ENCODE measurements at places on chromosomes 3 and 15. TPM values are rescaled to one million over a fixed set of nuclear protein-coding genes. Genes with fewer than 3 reads are reported as not detected.

The UROC1 gene
- total RNA-seq = not detected

The GOLGA6L9 gene
- 6.1 TPM for total RNA-seq

The SEMA7A gene
- 4.0 TPM for total RNA-seq

The ACP3 gene
- 57.5 TPM for total RNA-seq

The SYNPR gene
- total RNA-seq = not detected

DNA sequence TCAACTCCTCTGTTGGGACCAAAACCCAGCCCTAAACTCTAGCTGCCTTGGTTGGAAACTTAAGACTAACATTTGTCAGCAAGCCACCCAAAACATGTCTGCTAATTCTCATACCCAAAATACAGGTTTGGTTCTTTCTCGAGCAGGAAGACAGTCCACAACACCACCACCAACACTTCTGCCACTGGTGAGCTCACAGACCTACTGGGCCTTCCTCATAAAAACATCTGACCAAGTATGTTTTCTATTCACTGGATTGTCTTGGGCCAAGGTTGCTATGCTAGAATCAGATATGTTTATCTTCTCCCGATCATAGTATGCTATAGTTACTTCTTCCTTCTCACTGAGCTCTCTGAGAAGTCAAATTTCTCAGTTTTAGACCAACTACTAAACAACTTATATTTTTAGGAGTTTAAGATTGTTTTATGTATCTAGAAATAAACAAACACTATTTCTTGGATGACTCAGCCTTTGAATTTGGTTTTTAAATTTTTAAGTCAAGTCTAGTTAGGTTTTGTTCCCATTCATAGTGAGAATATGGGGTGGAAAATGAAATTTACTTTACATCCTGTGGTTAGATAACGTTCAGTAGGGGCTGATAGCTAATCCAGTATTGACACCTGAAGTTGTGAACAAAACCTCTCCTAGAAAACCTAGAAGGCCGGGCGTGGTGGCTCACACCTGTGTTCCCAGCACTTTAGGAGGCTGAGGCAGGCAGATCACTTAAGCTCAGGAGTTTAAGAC is 360.5 kb downstream of the RSL24D1 start:
- no peak for ATAC-seq

DNA sequence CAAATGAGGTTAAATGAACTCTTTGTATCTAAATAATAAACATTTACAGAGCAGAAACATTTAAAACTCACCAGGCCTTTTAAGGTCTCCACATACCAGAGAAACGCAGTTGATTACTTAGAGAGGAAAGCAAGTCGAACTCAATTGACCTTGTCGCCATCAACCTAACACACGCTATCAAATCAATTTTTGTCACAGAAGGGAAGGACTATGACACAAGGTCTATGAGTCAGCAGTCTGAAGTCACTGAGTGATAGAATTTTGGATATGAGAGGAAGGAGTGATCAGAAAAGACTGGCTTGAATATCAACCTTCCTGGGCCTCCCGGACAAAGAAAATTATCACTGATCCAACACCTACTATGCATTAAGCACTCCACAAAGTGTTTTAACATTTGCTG is 514.4 kb upstream of the ZNF385D start:
- no peak for ATAC-seq

- no peak for ATAC-seq
Measured at GRCh38 chr3:122307094-122307687, 17.9 kb upstream of the CSTA start.

- no peak for ATAC-seq
Measured at GRCh38 chr3:43629741-43630140, 7.9 kb upstream of the ANO10 start.

- no peak for ATAC-seq
Measured at GRCh38 chr3:130760922-130761321, 14.3 kb upstream of the PIK3R4 start.

DNA sequence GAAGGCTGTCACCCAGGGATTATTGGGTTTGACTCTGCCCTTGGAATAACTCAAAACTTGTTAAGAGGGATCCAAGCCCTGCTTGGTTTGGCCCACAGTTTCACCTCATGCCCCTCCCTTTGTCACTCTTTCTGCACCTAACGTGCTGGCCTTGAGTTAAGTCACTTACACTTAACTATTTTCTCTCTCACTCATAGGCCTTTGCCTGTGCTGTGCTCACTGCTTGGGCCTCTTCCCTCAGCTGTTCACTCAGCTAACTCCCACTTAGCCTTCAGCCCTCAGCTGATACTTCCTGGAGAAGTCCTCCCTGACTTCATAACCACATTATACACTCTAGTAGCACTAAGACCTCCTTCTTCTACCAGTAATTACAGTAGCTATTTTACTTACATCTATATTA is 133.3 kb downstream of the CMSS1 start:
- ATAC-seq = no peak

DNA sequence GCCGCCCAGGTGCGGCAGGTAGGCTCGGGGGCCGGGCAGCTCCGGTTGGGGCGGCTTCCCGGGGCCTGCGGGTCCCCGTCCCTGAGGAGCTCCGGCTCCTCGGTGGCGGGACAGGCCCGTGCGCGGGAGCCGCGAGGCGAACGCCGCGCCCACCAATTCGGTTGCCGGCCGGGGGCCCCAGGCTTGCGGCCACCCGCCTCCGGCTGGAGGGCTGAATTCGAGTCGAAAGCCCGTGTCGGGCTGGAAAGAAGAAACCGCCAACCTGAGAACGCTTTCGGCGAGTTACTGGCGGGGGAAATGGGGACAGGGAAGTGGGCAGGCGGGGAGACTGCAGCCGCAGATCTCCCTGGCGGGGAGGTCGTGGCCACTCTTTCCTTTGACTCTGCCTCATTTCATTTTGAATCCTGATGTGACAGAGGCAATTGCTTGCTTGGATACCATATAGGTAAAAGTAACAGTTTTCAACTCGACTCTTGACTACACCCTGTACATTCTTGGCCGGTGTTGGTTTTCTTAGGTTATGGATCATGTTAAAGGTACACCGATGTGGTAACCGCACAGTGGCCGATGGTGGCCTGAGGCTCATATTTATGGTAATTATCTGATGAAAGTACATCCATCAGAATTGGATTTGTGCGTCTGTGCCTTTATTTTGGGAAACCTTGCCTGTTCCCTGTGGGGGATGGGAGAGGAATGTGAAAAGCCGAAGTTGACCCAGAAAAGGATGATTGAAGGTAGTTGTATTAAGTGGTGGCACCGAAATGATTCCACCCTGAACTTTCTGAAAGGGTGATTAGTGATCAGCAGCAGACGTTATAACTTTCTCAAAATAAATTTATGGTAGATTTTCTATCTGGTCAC is 1.7 kb downstream of the B3GNT5 start:
- peak; percentile 6 for ATAC-seq

DNA sequence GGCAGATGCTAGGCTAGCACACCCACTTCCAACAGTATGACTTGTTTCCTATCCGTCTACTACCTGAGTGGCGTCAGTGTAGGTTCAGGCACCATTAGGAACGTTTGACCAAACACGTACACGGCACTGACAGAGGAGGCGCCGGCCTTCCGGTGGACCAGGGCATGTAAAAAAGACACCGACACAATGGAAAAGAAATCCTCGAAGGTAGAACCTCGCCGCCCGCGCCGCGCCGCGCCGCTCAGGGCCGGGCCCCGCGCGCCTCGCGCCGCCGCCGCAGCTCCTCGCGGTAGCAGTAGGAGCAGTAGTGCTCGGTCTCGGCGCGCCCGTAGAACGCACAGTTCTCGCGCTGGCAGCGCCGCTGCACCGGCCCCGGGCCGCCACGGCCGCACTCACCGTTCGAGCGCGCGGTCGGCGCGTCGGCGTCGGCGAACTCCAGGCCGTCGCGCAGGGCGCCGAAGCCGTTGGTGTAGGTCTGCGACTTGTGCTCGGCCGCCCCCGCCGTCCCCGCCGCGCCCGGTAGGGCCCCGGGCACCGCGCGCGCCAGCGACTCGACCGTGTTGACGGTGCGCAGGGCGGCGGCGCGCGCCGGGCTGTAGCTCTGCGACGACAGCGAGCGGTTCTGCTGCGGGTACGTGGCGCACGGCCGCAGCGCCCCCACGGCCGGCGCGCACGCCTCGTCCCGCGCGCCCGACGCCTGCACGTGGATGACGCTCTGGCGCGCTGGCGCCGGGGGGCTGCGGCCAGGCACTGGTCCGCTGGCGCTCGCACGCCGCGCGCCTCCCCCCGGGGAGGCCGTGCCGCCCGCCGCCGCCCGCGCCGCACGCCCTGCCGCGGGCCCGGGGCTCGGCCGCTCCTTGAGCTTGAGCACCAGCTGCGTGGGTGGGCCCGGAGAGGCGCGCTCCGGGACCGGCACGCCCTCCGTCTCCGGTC is 156.7 kb downstream of the KLF13 start:
- ATAC-seq = peak; percentile 38

- no peak for ATAC-seq
Measured at GRCh38 chr15:86911022-86911421, 831.4 kb downstream of the AGBL1 start.

- ATAC-seq = peak; percentile 76
Measured at GRCh38 chr15:89781891-89782618, 5.9 kb downstream of the MESP2 start.

GRCh38 chr3:180961087-180961486 is 28.4 kb downstream of the DNAJC19 start:
- no peak for ATAC-seq

GRCh38 chr3:55795296-55795695 is 308.2 kb upstream of the WNT5A start:
- no peak for ATAC-seq

DNA sequence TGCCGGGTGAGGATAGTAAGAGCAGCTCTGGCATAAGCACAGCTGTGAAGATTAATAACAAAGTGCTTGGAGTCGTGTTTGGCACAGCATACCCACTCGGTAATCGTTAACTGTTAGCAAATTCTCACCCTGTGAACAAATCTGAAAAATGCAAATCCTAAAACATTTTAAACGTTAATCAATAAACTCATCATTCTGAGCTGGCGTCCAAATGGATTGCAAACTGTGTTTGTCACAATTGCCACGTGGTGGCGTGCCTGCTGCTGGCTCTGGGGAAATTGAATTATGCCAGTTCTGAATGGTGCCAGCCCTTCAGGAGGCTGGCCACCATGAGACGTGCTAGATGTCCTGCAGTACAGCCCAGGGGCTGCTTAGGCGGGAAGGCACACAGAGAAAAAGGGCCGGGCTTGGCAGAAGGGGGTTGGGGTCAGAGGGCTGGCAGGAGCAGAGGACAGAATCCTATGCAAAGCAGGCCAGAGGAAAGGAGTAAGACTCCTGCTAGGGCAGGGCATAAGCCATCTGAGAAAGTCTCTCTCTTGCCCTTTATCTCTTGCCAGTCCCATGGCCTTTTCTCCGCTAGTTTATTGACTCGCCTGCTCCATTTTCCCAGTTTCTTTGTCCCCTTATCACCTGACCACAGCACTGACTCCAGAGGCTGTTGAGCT is 22.1 kb upstream of the POLG start:
- ATAC-seq = no peak

DNA sequence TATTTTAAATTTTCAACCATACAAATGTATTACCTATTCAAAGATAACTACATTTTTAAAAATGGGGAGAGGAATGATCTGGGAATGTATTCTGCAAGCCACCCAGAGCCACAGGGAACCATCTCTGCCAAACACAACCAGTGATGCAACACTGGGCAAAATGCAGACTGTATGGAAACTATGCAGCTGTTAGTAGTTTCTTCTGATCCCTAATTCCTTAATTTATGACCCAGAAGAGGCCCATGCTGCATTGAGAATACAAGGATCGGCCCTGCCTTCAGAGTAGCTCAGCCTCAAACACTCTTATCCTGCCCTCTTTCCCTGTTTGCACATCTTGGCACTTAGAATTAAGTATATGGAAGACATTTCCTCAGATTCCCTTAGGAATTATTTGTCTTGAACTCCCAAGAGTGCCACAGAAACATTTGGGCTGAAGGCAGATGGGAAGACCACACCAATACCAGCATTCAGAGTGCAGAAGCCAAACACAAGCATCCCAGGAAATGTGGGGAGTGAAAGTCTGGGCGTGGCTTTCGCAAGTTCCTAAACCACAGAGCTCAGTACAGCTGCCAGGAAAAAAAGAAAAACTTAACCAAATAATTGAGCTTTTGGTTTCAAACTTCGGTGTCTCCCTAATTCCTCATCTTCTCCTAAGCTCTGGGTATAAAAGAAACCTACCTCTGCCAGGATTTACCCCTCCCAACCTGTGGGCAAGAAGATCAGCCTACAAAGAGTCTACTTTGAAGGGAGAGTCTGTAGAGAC is 5.3 kb downstream of the SNUPN start:
- ATAC-seq = no peak

Data from esophagus mucosa (tissue), 1 donor.